ENCODE measurements at places on chromosomes 6 and 20.
A peak's percentile ranks its signal among the peaks of the same experiment; 100 is the strongest.

GRCh38 chr6:158554611-158555361 lies 5.1 kb upstream of the TMEM181 start:
- no peak for DNase-seq

- DNase-seq, result no peak
Measured at GRCh38 chr20:44754554-44754953, 8.9 kb downstream of the KCNK15 start.

- peak; percentile 56 for DNase-seq
Measured at GRCh38 chr20:50332491-50332980, 141.9 kb downstream of the CEBPB start.

- no peak for DNase-seq
Measured at GRCh38 chr6:73728548-73729205, 32.7 kb downstream of the CD109 start.

DNA sequence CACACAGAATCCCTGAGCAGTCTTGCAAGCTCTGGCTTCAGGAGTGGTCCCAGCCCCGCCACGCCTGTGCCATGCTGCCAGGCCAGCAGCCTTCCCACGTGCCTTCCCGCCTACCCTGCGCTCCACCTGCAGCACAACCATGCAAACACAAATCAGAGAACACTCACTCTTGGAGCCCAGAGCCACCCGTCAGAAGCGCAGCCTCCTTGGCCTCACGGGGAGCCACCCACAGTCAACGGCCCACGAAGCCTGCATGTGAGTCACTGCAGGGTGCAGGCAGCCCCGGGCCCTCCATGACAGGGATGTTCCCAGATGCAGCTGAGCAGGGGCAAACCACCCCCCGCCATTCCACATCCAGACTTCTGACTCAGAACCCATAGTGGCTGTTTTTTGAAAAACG lies 217.0 kb downstream of the DLL1 start:
- DNase-seq, result peak; percentile 55

Data from sigmoid colon (tissue), 7 donors.